ENCODE measurements at places on chromosomes 6 and 20. TPM values are rescaled to one million over a fixed set of nuclear protein-coding genes. Genes with fewer than 3 reads are reported as not detected.

Gene SRSF6
- total RNA-seq: 280 TPM

Gene SHLD1
- total RNA-seq: 7.2 TPM

Gene C6orf58
- total RNA-seq: not detected

DNA sequence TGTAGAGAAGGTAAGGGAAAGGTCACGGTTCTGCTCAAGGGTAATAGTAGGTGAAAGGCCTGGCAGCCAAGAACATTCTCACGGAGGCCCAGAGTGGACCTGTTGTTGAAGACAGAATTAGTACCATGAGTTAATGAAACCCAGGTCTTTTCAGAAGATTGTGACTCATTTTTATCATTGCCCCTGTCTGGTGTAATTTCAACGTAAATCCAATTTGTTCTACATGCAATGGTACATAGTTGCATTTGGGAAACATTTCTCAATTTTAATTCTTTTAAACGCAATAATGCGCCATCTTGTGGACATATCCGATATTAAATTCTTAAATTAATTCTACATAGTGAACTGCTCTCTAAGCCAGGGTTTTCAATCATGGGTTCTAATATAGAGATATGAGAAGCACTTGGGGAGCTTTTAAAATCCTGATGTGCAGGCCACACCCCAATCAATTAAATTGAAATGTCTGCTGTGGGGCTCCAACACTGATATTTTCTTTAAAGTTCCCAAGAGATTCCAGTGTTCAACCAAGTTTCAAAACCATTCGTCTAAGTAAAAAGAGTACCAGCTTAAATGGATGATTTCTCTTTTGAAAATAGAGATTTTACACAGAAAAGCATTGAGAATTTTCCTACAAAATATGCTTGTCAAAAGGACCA lies 257.4 kb downstream of the PLCB1 start:
- DNase-seq: no peak

DNA sequence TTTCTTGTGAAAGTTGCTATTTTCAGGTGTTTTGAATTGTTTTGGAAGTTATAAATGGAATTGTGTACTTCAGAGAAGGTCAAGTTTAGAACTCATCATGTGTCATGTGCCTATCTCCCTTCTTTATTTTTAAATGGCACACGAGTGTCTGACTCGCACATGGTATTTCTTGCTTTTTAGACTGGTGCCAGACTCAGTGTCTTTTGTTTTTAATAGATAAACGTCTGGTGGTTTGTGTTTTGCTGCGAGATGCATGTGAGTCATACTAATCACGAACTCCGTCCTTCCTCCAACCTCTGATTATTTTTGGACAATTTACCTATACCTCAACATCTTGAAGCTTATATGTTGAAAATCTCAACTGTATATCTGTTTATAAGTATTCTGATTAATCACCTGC lies 292.1 kb downstream of the CDKAL1 start:
- no peak for DNase-seq

DNA sequence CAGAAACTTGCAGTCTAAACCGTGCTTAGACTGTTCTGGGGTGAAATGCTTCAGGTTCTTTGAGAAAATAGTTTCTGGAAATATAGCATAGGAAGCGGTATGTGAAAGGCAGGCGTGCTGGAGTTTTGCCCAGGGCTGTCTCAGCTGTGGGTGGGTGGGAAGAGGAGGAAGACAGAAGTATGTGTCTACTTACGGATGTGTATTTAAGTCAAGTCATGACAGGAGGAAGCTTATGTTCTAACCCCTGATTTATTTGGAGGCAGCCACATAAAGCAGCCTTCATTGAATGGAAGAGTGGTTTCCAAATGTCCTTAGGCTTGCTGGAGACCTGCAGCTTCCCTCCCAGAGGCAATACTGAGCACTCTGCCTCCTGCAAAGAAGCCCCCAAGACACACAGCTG lies 345.8 kb upstream of the PRND start:
- DNase-seq: no peak

DNA sequence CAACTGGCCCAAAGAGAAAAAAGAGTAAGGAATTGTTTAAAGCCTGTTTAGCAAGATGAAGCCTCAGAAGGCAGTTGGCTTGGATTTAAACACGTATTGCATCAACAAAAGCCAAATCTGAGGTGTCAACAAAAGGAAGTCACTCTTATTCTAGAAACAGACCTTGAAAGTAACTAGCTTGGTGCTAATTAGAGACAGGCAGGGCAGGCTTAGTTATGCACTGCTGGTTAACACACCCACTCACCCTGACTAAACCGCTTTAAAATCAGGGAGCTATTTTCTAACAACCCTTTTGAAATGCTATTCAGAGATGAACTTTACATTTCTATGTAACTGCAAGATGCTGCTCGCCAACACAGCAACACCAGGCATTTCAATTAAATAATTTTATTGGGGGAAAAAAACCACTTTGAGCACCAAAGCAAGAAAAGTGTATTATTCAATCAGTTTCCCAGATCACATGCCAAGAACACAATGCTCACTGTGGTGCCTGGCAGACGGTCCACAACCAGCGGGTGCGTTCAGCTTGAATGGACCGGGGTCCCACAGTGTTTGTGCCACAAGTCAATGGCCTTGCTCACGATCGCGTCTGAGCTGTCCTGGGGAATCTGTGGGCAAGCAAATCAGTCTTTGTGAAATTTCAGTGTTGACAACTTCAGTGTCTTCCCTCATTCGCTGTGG lies 23.6 kb downstream of the TBC1D7 start:
- DNase-seq: no peak

Measured in activated T-cell treated with anti-CD3 and anti-CD28 coated beads, Interleukin-2, amount 50 U/mL, for 4 hours (primary cell).